ENCODE measurements at places on chromosomes 12 and 14.

DNA sequence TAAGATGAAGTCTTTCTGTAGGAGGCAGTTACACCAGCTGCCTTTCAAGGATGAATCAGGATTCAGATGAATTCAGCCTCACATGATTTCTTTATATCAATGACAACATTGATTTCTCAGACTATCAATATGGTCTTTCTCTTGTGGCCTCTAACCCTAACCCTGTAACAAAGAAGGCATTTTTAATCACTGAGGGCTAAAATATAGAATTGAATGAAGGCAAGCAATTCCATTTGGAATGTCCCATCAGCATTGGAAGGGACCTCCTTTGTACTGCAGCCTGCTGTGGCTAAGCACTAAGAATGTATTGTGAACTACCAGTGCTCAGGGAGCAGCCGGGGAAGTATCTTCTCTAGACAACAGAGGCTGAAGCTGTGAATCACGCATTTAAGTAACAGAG lies 90.6 kb upstream of the FRMD6 start:
- no peak for DNase-seq

- DNase-seq, result no peak
Measured at GRCh38 chr14:64721391-64721791, 17.2 kb downstream of the PLEKHG3 start.

DNA sequence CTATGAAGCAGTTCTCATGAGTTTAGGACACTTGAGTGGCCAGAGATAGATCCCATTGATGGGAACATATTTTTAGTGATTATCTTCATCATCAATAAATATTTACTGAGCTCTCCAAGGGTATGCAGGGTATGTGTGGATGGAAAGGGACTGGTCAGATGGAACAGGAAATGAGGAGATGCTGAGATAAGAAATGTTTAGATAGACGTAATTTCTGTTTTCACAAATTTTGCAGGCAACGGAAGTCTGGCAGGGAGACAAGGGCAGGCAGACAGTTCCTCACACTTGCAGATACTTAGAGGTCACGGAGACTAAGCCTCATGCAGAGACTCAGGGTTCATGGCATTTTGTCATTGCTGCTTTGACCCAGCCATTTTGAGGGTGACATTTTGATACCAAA lies 24.3 kb downstream of the BCL2L14 start:
- no peak for DNase-seq

DNA sequence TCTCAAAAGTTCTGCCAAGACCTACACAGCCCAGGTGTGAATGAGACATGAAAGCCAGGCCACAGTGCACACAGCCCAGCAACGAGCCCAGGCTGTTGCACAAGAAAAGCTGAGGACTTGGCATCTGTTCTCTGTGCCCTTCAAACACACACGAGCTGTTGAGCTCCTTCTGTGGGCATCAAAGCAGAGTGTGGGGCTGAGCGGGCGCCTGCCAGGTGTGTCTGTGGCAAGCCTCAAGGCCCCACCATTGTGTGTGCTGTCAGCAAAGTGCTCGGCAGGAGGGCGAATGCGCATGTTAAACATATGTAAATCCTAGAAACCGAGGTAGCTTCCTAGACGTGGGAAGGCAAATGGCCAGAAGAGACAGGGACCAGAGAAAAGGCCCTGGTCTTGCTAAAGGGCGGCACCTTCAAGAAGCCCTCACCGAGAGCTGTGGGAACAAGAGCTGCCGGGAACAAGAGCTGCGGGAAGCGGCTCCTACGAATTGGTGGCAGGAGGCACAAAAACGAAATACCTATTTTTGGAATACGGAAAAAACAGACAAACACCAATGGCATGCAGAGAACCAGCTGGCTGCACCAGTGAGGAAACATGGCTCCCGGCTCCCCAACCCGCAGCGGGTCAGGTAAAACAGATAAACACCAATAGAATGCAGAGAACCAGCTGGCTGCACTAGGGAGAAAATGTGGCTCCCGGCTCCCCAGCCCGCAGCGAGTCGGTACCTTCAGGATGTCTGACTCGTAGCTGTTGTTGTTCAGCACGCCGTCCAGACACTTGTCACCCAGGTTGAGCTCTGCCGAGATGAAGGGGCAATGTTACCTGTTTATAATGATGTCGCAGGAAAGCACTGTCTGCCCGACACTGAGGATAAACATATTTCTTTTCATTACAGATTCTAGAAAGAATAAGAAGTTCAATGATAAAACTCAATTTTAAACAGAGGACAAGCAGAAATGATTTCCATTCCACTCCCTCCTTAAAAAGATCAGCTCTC lies 19.0 kb upstream of the GOLGA3 start:
- no peak for DNase-seq

- DNase-seq, result no peak
Measured at GRCh38 chr12:75982169-75982564, 49.4 kb downstream of the PHLDA1 start.

Data from D341Med (cell line).